ENCODE measurements at places on chromosomes 16 and 17.

DNA sequence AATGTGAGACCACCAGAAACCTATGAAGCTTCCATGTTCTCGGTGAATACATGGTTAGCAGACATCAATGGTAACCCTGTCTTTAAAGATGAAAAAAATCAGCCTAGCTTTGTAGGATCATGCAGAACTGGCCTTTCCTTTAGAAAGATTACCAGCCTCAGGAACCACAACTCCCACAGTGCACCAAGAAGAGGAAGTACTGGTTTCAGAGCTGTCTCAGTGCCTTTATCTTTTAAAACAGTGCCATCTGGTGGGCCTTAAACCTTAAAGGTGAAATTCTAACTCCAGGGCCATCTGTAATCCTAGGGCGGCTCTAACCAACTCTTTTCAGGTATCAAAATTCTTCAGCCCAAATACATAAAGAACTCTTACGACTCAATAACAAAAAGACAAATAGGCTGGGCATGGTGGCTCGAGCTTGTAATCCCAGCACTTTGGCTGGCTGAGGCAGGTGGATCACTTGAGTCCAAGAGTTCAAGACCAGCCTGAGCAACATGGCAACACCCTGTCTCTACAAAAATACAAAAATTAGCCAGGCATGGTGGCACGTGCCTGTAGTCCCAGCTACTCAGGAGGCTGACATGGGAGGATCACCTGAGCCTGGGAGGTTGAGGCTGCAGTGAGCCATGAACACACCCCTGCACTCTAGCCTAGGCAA, 5.4 kb downstream of the ATPAF2 start:
- DNase-seq, result peak; percentile 20

- DNase-seq, result no peak
These were observed 262.5 kb downstream of the CBLN1 start for GRCh38 chr16:49019081-49019633.

- no peak for DNase-seq
These were observed 841 bp downstream of the ALOXE3 start for GRCh38 chr17:8117367-8117979.

GRCh38 chr17:8056976-8057625, 18.2 kb downstream of the ALOX15B start:
- DNase-seq, result no peak

DNA sequence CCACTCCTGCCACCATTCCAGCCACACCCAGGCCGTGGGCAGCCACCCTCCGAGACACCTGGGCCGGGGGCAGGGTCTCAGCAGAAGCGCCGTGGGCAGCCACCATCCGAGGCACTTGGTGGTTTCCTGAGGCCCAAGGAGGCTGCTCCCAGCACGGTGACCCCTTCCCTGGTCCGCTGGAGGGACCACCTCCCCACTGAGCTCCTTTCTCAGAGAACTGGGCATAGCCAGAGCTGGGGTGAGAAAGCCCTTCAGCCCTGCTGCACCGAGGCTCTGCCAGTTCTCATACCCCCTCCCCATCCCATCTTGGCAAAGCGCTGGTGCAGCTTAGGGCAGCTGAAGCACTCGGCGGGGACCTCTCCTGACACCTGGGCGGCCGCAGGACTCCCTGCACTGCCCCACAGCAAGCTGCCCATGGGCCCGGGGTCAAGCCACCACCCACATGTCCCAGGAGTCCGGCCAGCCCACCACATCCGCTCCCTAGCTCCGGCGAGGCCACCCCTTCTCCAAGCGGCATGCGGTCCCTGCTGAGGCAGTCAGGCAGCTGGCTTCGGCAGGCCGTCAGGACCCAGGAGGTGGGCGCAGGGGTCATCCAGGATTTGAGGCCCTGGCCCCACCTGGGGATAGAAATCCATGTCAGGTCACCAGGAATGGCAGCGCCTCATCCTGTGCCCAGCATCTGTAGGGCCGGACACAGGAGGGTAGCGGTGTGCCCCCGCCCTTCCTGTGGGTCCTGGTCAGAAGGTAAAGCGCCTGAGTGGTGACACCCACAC, 1.3 kb upstream of the CYBA start:
- DNase-seq, result no peak

GRCh38 chr16:86395477-86395876, 114.8 kb upstream of the FOXF1 start:
- no peak for DNase-seq

GRCh38 chr17:13351046-13351445, 250.7 kb downstream of the HS3ST3A1 start:
- DNase-seq, result no peak

DNA sequence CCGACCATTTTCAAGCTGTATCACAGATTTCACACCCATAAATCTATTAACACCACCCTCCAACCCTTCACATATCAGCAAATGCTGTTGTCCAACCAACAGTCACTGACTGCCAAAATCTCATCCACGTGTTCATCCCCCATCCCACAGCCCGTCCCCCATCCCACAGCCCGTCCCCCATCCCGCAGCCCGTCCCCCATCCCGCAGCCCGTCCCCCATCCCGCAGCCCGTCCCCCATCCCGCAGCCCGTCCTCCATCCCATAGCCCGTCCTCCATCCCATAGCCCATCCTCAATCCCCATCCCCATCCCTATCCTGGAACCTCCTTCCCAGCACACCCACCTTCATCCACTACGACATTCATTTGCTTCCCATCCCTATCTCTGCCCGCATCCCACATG, 14.1 kb downstream of the DLG4 start:
- DNase-seq, result no peak

GRCh38 chr16:53944025-53944424, 240.1 kb downstream of the FTO start:
- no peak for DNase-seq

- no peak for DNase-seq
These were observed 114.3 kb downstream of the MSI2 start for GRCh38 chr17:57370619-57371018.

- no peak for DNase-seq
These were observed 13.7 kb downstream of the UNC45B start for GRCh38 chr17:35161281-35161761.

DNA sequence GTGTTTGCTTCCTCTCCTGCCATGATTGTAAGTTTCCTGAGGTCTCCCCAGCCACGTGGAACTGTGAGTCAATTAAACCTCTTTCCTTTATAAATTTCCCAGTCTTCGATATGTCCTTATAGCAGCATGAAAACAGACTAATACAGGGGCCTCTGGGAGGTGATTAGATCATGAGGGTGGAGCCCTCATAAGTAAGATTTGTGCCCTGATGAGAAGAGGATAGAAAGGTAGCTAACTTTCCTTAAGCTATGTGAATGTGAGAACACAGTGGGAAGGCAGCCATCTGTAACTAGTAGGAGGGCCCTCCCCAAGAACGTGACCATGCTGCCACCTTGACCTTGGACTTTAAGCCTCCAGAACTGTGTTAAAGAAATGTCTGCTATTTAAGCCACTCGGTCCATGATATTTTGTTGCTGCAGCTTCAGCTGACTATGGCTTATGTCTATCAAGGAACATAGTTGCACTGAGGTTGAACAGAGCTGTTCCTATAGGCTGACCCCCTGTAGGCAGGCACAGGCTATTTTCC, 30.7 kb downstream of the WWOX start:
- no peak for DNase-seq

- DNase-seq, result no peak
These were observed 102.6 kb downstream of the WSCD1 start for GRCh38 chr17:6172642-6173330.

DNA sequence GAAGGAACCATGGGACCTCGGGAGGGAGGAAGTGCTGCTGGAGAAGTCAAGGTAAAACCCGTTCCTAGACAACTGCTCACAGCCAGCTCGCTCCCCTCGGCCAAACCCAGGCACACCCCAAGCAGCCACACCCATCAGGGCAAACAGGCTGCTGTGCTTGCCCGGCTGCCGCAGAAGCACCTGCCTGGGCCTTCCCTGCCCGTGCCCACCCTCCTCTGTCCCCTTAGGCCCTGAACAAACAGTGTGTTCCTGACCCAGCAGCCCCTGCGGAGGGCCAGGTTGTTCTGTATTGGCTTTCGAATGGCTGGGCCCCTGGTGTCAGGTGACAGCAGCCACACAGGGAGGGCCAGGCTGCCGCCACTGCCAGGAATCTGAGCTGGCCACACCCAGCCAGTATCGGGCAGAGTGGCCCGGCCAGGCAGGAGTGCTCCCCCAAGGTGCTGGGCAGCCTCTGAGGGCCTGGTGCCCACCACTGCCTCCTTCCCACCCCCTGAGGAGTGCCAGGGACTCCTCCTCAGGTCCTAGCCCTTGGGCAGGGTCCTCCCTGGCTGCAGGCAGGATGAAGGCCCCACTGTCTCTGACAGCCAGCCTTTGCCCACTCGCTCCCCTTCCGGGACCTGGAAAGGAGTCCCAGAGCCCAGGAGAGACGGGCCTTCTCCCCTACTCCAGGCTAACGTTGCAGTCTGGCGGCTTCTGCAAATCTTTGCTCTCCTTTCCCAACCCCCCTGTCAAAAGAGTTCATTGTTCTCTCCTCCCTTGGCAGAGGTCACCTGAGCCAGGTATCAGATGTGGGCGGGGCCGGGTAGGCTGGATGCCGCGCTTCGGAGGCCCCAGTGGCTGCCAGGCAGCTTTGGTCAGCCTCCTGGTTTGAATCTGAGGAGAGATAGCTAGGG, 24.0 kb downstream of the LLGL2 start:
- no peak for DNase-seq

GRCh38 chr17:77839698-77840512, 118.6 kb upstream of the TNRC6C start:
- no peak for DNase-seq

DNA sequence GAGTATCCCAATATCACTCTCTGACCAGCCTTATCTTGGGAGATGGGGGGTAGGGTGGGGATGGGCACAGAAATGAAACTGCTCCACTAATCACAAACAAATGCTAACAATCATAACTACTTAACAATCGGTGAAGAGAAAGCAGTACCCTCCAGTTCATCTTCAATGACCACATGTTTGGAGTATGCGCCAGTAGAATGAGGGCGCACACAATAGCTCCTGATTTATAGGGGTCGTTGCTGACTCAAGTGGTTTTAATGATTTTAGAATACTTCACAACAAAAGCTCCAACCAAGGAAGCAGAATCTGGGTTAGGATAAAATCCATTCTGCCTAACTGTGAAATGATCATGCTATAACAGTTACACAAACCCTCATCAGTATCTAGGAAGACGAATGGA, 184.4 kb downstream of the AATF start:
- no peak for DNase-seq

DNA sequence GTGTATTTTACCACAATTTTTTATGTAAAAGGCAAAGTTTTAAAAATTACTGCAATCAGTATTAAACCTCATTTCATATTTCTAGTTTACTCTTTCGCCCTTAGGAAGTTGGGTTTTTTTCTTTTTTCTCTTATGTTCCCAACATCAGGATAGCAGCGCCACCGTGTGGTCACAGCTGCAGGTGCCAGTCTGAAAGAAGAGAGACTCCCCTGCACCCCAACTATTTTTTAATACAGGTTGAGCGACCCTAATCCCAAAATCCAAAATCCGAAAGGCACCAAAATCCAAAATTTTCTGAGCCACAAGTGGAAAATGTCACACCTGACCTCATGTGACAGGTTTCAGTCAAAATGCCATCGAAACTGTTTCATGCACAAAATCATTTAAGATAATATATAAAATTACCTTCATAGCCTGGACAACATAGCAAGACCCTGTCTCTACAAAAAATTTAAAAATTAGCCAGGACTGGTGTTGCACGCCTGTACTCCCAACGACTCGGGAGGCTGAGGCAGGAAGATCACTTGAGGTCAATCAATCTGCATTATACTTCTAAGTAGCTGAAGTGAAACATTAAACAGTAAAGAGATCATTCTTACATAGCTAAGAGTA, 21.8 kb upstream of the ASGR2 start:
- peak; percentile 71 for DNase-seq

- DNase-seq, result peak; percentile 44
These were observed 11.2 kb downstream of the PIK3R5 start for GRCh38 chr17:8954339-8954738.

DNA sequence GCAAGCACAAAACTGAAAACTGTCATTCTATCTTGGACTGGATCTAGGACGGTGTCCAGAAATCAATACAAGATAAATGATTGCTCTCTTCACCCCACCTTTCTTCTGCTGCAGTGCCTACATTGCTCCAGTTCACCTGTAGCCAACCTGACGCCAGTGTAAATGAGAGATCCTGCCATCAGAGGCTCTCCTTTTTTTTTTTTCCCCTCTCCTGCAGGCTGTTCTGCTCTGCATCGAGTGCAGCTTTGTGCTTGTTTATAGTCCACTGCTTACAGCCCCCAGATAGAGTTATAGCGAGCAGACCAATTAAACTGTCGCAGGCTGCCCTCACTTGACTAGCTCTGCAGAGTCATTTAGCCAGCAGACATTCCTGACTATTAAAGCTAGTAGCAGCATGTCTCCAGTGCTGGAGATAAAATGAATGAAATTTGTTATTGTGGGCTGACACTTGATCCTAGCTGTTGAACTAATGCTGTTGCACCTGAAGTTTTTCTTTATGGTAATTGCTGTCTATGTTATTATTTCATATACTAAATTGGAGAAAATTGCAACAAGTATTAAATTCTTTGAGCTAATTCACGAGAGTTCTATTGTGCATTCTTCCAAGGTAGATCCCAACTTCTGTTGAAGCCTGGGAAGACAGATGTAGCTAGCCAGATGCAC, 257.1 kb downstream of the FTO start:
- DNase-seq, result no peak

DNA sequence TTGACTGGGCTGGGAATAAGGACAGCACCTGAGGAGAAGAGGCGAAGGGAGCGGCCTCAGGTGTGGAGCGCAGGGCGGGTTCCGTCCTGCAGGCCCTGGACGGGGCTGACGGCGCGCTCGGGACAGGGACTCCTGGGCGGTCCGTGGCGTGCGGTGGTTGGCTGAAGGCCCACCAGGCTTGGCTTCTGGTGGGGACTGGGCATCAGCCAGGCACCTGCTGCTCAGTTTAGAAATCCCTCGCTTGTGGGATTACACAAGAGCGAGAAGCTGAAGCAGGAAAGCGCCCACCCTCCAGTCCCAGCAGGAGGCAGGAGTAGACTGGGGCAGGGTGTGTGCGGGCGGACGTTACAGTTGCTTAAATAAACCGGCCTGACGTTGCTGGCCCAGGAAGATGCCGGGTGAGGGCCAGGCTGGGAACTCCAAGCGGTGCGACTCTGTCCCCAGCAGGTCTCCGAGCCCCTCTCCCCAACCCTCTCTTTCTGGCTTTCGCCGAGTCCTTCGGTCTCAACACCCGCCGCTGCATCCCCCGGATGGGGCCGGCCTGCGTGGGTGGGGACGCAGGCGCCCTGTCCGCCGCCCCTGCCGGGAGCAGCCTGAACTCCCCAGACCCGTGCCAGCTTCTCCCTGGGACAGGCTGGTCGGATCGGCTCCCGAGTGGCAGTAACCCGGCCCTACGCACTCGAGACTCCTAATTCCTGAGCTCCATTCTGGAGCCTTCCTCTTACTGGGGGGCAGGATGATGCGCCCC, 639 bp downstream of the MIF4GD start:
- DNase-seq, result no peak

GRCh38 chr16:82761236-82761635, 134.5 kb downstream of the CDH13 start:
- DNase-seq, result no peak

DNA sequence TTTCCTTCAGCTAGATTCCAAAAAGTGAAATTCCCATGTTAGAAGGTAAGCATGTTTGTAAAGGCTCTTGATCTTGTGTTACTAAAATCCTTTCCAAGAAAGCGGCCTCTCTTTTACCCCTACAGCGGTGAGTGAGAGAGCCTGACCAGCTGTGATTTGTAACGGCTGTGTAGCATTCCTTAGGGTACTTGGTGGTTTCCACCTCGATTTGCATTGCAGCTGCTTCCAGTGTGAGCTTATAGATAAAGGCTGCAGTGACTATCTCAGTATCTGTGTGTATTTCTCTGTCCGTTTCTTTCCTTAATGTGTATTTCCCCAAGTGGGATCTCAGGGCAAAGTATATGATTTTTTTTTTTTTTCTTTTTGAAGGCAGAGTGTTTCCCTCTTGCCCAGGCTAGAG, 169.4 kb downstream of the SNX29 start:
- DNase-seq, result no peak

GRCh38 chr17:82973456-82974135, 105.8 kb upstream of the METRNL start:
- DNase-seq, result no peak
